NCI-H524 (cell line): ENCODE measurements at places on chromosomes 12 and 14.
A peak's percentile ranks its signal among the peaks of the same experiment; 100 is the strongest.

- no peak for DNase-seq
Observed at GRCh38 chr12:2959192-2959504, at the start of gene TEAD4. TEAD4 (plus strand) TSS chr12:2959397.

DNA sequence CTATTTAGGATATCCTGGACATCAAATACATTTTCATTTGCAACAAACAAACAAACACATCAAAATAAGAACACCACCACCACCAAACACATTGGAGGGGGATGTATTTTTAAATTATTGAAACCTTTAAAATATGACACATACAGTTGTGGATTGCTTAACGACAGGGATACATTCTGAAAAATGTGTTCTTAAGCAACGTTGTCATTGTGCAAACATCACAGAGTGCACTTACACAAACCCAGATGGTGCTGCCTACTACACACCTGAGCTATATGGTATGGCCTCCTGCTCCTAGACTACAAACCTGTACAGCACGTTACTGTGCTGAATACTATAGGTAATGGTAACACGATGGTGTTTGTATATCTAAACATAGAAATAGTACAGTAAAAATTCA is 19.4 kb downstream of the PYGL start:
- DNase-seq = no peak

DNA sequence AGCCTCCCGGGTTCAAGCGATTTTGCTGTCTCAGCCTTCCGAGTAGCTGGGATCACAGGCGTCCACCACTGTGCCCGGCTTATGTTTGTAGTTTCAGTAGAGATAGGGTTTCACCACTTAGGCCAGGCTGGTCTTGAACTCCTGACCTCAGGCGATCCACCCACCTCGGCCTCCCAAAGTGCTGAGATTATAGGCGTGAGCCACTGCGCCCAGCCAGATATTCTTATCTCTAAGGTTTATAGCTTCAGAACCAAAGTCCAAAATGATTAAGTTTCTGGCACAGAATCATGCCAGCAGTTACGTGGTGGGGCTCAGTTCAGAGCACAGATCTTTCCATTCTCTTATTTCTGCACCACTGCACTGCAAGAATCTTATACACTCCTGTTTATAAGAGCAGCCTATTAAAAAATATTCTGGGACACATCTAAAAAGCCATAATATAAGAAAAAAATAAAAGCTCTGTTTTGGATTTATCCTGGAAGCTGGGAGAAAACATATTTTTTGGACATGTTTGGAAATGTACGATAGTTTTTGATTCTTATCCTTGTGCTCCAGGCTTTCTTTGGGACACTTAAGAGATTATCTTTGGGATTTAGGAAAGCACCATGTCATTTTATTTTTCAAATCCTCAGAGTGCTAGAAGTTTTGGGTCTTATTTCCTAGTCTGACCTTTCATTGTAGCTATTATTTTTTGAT is 129.6 kb downstream of the LMNTD1 start:
- DNase-seq = no peak

DNA sequence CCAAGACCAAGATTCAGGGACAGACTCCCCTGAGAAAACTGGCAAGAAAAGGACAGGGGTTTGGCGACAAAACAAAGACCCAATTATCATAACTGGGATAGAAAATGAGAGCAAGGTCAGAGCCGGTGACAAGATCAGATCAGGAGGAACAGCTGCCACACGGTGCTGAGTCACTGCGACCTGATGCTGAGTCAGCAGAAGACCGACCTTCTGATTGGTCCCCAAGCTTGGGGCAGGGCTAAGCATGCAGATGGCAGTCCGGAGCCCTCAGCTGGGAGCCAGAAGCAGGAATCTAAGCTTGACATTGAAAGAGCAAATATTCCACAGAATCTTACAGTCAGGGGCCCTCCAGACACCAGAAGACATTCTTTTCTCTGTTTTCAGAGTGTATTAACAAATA is 19.1 kb upstream of the ARMH4 start:
- peak; percentile 98 for DNase-seq

DNA sequence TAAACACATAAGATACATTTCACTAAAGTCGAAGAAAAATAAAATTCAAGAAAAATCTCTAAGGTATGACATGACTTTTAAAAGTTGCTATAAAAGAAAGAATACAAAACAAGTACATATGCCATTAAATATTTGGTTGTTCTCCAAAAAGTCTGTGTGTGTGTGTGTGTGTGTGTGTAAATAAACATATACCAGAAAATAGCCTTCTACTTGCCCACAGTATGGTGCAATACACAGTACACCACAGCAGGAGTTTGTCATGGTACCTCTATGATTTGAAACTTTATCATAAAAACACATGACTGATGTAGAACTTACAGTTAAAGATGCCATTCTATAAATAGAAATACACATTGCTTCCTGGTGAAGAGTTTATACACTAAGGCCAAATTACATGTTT is 692.7 kb upstream of the MGAT4C start:
- no peak for DNase-seq

GRCh38 chr14:69693145-69693544 is 73.8 kb upstream of the SRSF5 start:
- peak; percentile 100 for DNase-seq

DNA sequence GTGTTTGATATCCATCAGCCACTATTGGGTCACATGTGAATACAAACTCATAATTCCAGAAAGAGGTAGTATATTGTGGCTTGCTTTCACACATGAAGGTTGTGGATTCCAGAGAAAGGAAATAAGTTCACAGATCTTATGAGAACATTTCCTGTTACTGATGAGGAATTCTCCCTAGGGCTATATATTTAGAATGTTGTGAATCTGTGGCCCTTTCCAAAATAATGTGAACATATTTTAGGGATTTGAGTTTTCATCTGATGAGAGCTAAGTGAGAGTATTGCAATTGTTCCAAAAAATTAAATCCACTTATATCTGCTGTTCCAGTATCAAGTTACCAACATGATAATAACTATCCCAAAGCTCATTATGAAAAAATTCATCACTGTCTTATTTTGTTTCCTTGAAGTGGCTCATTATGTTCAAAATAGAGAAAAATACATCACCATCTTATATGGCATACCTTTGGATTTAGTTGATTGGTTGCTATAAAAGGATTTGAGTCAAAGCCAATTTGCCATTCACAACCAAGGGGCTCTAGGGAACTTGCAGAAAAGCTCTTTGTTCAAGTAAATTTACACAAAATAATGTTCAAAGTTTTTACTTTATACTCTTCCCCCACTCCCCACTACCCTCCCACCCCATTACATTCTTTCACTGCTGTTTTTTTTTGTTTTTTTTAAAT is 76.3 kb downstream of the MYRFL start:
- peak; percentile 75 for DNase-seq

DNA sequence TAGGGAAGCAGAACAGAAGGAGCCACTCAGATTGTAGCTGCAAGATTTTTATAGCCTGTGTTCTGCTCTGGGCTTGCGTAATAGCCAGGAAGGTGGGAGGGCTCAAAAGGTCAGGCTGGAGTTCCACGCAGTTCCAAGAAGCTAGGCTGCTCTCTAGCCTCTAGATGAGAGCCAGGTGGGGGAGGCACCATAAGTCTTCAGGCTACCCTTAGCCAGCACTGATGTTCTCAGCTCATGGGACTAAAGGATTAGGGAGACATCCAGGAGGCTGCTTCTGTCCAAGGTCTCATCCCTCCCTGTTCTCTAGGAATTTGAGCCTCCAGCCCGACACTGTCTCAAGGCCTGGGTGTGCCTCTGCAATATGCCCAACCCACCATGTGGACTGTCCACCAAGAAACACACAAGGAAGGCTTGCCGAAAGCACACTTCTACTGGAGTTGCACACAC is 1.7 kb downstream of the LMBR1L start:
- no peak for DNase-seq

DNA sequence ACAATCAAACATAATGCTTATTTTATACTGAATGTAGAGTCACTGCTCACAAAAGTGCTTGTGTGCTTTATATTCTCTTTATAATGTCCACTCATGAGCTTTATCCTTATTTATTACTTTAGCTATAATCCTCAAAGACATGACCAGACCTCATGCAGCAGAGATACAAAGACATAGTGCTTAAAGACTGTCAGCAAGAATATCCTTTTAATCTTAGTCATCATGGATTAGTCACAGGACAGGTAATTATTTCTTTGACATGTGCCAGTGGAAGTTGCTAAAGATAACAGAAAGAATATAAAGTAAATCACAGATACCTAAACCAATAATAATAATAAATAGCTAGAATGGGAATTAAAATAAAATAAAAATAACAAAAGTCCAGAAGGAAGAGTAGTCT is 707.5 kb downstream of the BCL11B start:
- DNase-seq = no peak

DNA sequence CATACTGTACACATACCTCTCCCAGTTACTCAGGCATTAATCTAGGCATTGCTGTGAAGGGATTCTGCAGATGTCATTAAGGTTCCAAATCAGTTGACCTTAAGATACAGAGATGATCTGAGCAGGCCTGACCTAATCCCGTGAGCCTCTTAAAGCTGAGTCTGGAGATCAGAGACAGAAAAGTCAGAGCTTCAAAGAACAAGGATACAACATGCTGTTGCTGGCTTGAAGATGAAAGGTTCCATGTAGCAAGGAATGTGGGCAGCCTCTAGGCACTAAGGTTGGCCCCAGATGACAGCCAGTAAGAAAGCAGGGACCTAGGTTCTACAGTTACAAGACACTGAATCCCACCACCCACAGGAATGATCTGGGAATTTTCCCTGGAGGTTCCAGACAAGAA is 81.1 kb downstream of the MAP1LC3B2 start:
- DNase-seq = no peak

GRCh38 chr14:64685371-64686281 is 18.6 kb upstream of the PLEKHG3 start:
- DNase-seq = peak; percentile 72

- DNase-seq = no peak
Observed at GRCh38 chr12:3097186-3097804, 20.1 kb downstream of the TSPAN9 start.

DNA sequence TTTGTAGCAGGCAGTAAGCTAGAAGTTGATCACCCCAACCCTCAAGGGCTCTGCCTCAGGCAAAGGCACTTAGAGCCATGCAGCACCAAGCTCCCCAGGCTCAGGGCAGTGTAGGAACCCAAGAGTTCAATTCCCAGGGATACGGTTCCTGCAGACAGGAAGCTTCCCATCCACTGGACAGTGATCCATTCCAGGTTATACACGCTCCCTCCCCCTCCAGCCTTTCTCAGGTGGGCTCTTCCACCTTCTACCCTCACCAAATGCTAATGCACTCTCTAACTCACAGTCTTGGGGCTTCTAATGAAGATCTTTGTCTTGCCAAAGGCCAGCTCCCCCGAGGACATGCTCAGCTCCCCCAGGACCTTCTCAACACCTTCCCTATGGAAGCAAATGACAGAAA is 12.7 kb downstream of the MYO1A start:
- no peak for DNase-seq

DNA sequence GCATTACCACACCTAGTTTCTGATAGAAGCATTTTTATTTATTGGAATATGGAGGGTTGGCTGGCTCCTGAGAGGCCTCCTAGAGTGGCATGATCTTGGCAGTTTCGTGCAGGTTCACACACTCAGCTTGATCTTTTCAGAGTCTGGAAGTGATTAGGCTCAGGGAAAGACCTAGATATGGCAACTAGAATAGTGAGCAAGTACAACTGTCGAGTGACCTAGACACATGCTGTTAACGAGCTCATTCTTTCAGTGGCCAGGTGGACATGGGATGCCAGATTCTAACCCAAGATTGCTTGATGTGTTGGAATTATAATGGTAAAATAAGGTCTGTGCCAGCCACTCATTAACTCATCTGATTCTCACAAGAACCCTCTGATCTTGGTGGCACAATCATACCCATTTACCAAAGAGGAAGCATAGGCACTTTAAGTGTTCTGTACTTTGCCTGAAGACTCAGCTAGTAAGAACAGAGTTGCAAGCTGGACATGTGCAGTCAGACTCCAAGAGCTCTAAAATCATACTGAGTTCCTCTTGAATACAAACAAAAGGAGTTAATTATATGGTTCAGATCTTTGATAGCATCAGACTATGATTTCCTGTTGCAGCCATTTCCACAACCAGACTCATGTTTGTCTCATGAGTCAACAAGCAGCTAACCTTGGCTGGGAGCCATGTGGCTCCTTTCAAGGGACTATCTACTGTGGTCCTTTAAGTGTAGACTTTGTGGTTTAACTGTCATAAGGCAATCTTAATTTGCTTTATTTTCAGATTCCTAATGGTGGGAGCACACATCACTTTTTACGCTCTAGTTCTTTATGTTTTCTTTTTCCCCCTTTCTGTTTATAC is 144.2 kb downstream of the PLEKHA5 start:
- DNase-seq = no peak
